ENCODE measurements at places on chromosomes 4 and X. TPM values are rescaled to one million over a fixed set of nuclear protein-coding genes. Genes with fewer than 3 reads are reported as not detected.

GRCh38 chrX:47540754-47541538 lies 20.1 kb upstream of the ARAF start:
- DNase-seq, result peak; percentile 86

DNA sequence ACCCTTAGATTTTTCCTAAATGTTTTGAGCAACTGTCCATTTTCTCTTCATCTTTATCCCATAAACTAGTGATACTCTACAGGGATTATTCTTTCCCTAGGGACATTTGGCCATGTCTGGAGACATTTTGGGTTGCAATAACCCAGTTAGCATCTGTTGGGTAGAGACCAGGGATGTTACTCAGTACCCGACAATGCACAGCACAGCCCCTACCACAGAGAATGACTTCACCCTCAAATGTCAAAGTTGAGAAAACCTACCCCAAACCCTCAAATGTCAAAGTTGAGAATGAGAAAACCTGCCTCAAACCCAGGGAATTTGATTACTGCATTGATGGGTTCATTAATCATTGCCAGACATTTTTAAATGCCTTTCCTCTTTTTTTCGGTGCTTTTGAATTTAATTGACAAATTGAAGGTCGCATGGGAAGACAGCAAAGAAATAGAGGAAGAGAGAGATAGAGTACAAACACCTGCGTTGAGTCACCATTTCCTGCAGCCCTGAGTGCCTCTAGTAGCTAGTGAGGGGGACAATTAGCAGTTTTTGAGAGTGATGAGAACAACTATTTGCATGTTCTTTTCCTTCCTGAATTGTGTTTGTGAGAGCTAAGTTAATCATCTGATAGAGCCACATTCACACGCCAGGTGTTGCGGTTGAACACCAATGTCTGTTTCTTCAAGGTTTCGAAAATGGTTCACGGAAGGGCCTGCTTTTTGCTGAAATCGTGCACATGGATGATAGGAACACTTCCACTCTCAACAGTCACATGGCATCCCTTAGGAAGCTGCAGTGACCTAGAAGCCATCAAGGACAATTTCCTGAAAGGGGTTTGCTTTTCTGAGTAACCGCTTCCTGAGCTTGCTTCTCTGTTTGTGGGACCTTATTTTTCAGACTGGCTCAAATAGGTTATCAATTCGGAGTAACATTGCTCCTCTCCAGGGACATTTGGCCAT lies 203.9 kb upstream of the VCX3A start:
- no peak for DNase-seq

DNA sequence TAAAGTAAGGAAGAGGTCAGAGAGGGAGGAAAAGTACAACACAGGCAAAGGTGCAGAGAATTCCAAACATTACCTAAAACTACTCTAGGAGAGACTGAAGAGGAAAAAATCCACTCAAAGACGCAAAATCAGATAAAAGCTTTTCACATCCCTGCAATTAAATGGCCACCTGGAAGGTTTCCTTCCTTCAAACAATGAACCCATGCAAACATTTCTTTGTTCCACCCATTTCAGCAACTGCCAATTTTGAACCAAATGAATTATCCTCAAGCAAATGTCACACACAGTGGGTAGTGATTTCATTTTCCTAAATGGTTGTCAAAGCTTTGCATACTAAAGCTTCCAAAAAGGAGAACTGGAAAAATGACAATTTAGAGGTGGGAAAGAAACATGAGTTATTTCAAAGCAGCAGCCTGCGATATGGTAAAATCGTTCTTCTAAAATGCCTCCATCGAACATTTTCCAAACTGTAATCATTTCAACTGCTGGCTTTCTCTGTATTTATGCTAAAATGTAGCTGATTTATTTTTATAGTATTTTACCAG lies 45.0 kb downstream of the APBB2 start:
- DNase-seq, result no peak

DNA sequence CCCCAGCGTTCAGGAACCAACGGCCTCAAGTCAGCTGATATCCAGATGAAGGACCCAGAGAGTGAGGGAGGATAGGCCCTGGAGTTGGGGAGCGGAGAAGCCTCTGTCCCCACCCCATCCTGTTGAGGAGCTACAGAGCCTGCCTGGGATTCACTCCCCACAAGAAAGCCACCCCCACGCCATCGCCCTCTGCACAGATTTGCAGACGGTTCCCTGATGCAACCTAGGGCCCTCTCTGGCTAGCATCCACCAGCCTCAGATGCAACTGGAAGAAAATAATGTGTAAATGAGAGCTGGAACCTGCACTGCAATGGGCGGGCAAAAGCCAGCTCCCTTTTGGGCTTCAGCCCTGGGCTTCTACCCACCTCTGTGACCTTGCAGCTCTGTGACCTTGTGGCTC lies 185.6 kb downstream of the BCOR start:
- DNase-seq, result no peak

DNA sequence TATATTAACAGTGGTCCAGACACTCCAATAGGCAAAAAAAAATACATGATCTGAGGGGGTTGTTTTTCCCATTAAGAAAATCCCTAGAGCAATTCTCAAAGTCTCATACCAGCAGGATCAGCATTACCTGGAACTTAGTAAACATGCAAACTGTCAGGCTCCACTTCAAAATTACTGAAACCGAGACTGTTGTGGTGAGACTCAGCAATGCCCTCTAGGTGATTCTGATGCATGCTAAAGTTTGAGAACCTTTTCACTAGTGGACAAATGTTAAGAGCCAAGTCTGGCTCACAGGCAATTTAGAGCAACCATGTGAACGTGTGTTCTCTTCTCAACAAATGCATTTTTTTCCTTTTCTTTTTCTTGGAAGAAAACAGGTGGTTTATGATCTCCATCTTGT lies 30.2 kb downstream of the NEK1 start:
- DNase-seq, result no peak

DNA sequence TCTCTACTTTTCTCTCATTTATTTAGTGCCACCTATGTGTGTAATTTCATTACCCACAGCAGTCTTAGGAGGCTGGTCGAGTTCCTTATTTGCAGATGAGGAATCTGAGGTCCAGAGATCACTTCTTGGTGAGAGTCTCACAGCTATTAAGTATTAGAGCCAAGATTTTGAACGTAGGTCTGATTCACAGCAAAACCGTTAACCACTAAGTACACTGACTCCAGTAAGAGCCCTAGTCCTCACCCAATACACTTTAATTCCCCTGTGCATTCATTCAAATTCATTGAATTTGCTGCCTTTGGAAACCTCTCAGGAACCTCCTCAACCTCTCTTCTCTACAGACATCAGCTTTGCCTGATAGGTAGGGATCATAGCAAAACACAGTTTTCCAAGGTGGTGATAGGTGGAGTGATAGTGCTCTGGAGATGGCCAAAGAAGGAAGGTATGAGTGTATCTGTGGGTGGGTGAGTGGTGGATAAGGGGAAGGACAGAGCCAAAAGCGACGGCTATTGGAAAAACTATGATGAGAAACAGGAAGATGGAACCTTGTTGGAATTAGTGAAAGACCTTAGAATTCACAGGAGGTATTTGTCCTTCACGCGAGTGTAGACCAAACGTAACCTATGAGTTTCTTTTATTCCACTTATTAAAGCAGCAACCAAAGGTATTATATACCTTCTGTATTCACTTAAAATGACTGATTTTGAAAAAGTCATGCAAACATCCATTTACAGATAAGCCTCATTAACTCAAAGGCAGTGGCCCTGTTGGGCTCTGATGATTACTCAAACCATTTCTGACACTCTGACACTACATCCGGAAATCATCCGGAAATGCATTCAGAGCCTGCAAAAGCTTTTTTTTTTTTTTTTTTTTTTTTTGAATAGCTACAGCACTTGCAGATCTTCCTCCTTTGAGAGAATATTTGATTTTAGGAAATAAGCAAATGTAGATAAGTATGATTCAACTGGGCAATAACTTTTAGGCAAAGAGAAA lies 6.3 kb downstream of the FMR1 start:
- DNase-seq, result no peak

DNA sequence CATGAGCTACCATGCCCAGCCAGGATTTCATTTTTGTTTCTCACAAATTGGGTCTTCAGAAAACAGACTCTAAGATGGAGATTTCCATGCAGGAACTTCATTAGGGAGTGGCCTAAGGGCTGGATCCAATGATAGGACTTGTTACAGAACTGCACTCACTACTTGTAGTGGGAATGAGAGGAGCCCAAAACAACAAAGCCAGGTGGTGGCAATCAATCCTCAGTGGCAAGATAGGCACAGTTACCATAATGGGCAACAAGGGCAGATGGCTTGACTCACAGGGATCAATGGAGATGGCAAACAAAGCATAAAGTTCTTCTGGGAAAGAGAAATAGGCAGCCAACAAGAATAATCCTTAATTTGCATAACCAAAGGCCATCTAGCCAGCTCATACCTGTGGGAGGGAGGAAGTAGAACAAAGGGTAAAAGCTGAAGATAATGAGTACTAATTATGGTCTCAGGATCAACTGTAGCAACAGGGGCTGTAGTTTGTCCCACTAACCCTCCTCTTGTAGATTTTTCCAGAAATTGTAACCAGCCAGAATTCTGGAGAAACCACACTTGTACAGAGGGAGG lies 72.8 kb upstream of the MAPK10 start:
- DNase-seq, result no peak

GRCh38 chrX:3026074-3026815 lies 15.0 kb upstream of the ARSF start:
- no peak for DNase-seq

DNA sequence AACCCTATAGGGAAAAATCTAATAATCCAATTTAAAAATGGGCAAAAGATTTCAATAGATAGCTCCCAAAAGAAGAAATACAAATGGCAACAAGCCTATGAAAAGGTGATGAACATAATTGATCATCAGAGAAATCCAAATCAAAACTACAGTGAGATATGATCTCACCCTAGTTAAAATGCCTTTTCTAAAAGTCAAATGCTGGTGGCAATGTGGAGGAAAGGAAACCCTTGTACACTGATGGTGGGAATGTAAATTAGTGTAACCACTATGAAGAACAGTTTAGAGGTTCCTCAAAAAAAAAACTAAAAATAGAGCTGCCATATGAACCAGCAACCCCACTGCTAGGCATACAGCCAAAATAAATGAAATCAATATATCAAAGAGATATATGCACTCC lies 44.5 kb downstream of the STPG2 start:
- no peak for DNase-seq

DNA sequence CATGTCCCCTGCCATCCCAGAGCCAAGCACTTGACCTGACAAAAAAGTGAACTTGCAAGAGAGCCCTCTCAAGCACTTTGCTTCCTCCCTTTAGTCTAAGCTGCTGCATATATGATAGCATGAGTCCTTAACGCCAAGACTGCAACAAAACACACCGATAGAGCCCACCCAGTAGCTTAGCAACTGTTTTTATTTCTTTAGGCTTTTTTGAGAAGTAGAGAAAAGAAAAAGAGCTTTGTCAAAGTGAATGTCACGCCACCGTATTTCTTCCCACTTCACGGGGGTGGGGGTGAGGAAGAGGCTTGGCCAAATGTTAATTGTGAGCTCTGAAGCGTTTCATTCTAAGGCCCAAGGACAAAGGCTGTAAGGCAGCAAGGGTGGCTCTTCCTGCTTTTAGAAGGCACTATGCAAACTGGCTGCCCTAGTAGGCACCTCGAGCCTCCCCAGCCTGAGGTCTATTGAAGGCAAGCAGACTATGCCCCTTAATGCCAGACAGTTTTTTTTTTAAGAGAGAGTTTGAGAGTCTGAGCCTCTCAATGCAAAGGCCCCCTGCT lies 138.6 kb downstream of the HS6ST2 start:
- DNase-seq, result no peak

DNA sequence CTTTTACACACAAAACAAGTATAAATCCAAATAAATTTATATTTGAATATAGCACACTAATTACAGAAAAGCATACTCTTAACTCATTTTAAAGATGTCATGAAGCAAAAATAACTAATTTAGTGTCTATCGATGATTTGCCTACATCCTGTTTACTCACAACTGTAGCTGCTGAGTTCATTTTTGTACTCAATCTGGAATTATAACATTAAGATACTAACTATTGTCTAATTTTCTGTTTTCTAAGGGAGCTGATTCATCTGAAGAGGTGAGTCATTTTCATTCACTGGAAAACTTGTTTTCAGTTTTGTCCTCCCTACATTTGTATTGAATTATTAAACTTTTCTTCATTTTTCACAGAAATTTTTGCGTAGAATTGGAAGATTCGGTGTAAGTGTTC lies 3.7 kb downstream of the STATH start:
- DNase-seq, result no peak

DNA sequence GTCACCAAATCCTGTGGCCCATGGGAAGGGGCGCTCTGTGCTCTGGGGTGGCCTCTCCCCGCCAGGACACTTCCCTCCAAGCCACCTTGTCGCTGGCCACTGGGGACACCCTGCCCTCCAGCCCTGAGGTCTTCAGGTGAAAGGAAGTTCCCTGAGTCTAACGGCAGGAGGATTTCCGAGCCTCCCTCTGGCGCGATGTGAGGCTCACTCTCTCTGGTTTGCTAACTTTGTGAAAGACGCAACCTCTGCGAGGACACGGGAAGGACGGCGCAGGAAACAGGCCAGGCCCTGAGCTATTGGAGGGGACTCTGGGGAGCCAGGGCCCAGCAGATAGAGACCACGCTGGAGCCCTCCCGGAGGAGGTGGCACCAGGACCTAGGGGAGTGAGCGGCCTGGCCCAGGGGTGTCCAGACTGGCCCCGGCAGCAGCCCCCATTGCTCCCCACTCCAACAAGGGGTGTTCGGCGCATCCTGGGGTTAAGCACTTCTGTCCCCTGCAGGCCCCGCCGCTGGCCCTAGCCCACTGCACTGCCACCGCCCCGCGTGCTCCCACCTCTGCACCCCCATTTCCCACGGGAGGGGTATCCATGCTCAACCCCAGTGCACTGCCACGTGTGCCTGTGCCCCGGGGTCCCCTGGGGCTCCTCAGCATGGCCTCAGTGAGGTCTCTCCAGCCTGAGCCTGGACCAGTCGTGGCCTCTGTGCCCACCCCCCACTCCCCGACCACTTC lies 72.2 kb upstream of the MXD4 start:
- no peak for DNase-seq

DNA sequence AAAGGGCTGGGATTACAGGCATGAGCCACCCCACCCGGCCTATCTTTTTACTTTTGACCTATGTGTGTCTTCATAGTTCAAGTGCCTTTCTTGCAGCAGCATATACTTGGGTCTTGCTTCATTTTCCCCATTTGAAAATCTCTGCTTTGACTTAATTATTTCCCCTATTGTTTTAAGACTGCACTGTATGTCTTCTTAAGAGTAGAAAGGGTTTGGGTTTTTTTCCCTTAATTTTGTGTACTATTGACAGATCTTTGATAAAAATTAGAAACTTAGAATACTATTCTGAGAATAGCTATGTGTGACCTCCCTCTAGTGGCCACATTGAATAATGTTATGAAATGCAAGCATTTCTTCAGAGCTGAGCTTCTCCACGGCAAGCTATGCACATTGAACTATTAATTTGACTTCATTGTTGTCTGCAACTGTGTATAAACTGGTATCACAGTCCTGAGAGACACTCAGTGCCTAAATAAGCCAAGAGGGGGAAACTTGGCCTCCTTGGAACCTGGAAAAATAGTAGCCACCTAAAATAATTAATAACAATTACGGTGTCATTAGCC lies 8.7 kb upstream of the SLC25A4 start:
- DNase-seq, result no peak

GRCh38 chr4:65367306-65367705 lies 303.0 kb downstream of the EPHA5 start:
- DNase-seq, result no peak

GRCh38 chr4:109574931-109575804 lies 15.1 kb downstream of the MCUB start:
- no peak for DNase-seq

ADH7 gene
- not detected for total RNA-seq

SLC6A8 gene
- total RNA-seq, result 12.9 TPM

CT47C1 gene
- total RNA-seq, result not detected

FAM9C gene
- not detected for total RNA-seq

TENM3 gene
- total RNA-seq, result 15.1 TPM
